ENCODE measurements at places on chromosomes 2 and 18.

DNA sequence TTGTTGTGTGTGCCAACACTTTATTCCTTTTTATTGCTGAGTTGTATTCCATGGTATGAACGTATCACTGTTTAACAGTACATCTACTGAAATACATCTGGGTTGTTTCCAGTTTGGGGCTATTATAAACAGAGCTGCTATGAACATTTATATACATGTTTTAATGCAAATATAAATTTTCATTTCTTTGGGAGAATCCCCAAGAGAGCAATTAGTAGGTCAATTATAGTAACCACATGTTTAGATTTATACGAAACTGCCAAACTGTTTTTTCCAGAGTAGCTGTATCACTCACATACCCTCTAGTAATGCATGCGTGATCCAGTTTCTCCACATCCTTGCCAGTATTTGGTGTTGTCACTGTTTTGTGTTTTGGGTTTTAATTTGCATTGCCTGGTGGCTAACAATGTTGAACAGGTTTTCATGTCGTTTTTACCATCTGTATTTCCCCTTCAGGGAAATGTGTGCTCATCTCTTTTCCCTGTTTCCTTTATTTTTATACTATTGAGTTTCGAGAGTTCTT lies 81.0 kb downstream of the TMEM131 start:
- DNase-seq, result no peak

DNA sequence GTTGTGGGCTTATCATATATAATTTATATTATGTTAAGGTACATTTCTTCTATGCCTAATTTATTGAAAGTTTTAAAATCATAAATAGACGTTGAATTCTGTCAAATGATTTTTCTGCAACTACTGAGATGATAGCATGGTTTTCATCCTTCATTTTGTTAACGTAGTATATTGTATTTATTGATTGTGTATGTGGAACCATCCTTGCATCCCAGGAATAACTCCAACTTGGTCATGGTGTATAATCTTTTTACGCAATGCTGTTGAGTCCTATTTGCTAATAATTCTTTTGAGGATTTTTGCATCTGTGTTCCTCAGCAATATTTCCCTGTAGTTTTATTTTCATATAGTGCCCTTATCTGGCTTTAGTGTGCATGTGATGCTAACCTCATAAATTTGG lies 152.7 kb downstream of the ADCYAP1 start:
- no peak for DNase-seq

GRCh38 chr2:134137182-134137611 lies 116.7 kb upstream of the MGAT5 start:
- no peak for DNase-seq

GRCh38 chr2:62538756-62539155 lies 32.8 kb upstream of the TMEM17 start:
- no peak for DNase-seq

GRCh38 chr2:48852938-48853337 lies 97.4 kb upstream of the LHCGR start:
- no peak for DNase-seq

DNA sequence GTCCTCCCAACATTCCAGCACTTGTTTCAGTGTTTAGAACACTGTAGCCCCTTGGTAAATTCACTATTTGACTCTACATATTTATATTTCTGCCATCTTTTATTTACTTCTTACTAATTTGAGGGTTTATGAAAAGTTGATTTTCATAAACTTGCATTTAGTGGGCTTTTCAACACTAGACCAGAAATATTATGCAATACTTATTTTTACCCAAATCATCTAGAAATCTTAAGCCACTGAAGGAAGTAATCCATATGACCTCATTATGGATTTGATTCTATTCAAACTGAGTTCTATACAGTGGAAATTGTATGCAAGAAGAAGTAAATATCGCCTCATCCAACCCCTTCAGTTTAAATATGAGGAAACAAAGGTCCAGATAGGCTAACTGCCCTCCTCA lies 92.6 kb upstream of the VRK2 start:
- DNase-seq, result no peak
